ENCODE measurements at places on chromosomes 3 and 15. TPM values are rescaled to one million over a fixed set of nuclear protein-coding genes. Genes with fewer than 3 reads are reported as not detected.
A peak's percentile ranks its signal among the peaks of the same experiment; 100 is the strongest.

DNA sequence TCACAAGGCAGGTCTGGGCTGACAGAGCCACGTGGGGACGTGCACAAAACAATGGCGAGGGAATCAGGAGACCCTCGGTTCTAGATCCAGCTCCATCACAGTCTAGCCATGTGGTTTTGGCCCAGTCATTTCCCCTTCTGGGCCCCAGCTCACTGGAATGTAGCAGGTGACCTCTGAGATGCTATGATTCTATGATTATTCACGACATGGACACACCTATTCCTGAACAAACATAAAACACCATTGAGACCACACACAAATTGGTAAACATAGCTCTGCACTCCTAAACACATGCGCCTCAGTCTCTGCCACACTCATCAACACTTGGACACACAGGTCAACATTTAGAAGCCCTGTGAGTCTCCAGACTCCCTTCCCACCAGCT, 9.0 kb downstream of the IGDCC4 start:
- no peak for DNase-seq
- no peak overlapping the region for H3K4me3 ChIP-seq
- H3K4me1 ChIP-seq: peaks cover 12% of the 10 kb centered on the region
- H3K27ac ChIP-seq: no peak overlapping the region

GRCh38 chr3:13578251-13578650, 29.3 kb downstream of the FBLN2 start:
- no peak overlapping the region for H3K27ac ChIP-seq
- no peaks in the 10 kb centered on the region for H3K27me3 ChIP-seq
- peaks cover 62% of the 10 kb centered on the region for H3K4me1 ChIP-seq
- H3K4me3 ChIP-seq: no peak overlapping the region
- H3K36me3 ChIP-seq: no peaks in the 10 kb centered on the region
- no peak for DNase-seq

AAGAB gene
- 41.0 TPM for total RNA-seq

PLA2G4E gene
- total RNA-seq: 8.8 TPM

DNA sequence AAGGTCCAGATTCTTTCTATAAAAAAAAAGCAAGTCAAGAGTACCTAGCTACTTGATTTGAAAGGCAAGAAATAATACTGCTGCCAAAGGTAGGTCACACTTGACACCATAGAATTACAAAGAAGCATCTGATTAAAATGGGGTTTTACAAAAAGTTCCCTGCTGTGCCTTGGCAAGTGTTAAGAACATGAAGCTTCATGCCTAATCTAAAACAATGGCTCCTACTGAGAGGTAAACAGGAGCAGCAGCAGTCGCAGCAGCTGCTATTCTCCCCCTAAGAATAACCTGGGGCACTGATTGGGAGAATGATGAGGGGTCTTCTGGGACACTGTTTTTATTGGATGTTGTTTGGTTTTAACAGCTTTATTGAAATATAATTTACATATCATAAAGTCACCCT, 14.1 kb downstream of the UBP1 start:
- H3K4me3 ChIP-seq: no peak overlapping the region
- no peak overlapping the region for H3K27ac ChIP-seq
- no peaks in the 10 kb centered on the region for H3K27me3 ChIP-seq
- DNase-seq: no peak
- H3K36me3 ChIP-seq: no peaks in the 10 kb centered on the region

DNA sequence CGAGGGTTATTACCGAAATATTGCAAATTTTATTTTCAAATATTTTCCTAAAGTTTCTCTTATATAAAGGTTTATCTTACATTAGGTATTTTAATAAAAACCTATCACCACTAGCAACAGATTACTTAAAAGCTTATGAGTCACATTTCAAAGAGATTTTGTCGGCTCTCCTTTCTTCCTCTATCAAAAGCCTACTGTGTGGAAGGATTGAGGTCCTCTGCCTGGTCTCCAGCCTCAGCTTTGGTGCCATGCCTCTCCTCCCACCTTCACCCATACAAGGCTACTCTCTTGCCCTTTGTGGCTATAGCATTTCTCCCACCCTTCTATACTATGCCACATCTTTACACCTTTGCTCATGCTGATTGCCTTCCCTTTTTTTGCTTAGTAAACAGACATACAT, 199.3 kb downstream of the TNIK start:
- DNase-seq: no peak
- H3K36me3 ChIP-seq: no peaks in the 10 kb centered on the region
- no peak overlapping the region for H3K27ac ChIP-seq
- H3K4me3 ChIP-seq: no peak overlapping the region
- H3K27me3 ChIP-seq: no peaks in the 10 kb centered on the region

- no peaks in the 10 kb centered on the region for H3K36me3 ChIP-seq
- DNase-seq: no peak
- H3K27me3 ChIP-seq: no peaks in the 10 kb centered on the region
- no peak overlapping the region for H3K4me3 ChIP-seq
- H3K27ac ChIP-seq: no peak overlapping the region
- peaks cover 5% of the 10 kb centered on the region for H3K4me1 ChIP-seq
Measured at GRCh38 chr15:96092186-96092585, 238.3 kb upstream of the NR2F2 start.

DNA sequence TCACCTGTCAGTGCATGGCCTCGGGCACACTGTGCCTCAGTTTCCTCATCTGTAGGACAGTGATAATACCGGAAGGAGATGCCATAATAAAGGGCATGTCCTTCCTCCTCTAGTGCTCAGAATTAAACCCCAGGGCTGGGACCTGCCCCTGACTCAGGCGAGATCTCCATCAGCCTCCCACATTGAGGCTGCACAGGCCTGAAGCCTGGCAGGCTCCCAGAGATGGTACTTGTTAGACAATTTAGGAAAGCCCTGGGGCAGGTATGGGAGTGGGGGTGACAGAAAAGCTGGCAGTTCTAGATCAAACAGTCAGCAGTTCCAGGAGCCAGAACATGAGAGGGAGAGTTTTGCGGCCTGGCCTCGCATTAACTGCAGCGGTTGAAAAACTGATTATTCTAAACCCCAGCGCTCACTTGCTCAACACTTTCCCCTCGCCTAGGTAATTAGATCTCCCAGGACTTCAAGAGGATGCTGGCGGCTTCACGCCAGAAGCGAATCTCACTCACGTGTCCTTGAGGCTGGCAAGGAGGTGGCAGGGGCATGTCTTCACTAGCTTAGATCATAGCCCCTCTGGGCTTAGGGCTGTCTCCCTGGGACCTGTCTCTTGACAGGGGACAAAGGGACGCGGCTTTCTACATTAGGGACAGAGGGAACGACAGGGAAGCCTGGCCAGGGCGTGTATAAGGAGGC, 73.1 kb downstream of the ATP2B2 start:
- no peak for DNase-seq
- no peak overlapping the region for H3K4me3 ChIP-seq
- H3K27ac ChIP-seq: no peak overlapping the region

DNA sequence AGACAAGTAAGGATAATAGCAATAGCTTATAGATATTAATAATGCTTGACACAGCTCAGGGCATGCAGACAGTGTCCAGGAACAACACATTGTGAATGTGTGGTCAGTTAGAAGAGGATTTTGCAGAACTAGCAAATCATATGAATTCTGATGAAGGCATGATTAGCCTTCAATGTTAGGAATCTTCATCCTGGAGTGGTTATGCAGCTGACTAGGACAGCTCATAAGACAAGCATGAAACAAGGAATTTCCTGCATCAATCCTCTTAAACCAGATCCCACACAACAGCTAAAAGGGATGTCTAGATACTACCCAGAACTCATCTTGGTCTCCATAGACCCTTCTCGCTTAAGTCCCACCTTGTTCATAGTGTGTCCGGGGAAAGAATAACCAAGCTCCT, 499.0 kb upstream of the ATP11B start:
- no peaks in the 10 kb centered on the region for H3K4me1 ChIP-seq
- H3K4me3 ChIP-seq: no peak overlapping the region
- H3K27me3 ChIP-seq: no peaks in the 10 kb centered on the region
- H3K27ac ChIP-seq: no peak overlapping the region

- DNase-seq: peak; percentile 52
- H3K27me3 ChIP-seq: no peaks in the 10 kb centered on the region
- peaks cover 21% of the 10 kb centered on the region for H3K4me1 ChIP-seq
- H3K36me3 ChIP-seq: peaks cover 53% of the 10 kb centered on the region
- H3K27ac ChIP-seq: no peak overlapping the region
- no peak overlapping the region for H3K4me3 ChIP-seq
Measured at GRCh38 chr15:74025436-74025835, 30.9 kb downstream of the PML start.

- H3K4me1 ChIP-seq: no peaks in the 10 kb centered on the region
- no peak within 1 kb of the TSS for H3K27ac ChIP-seq
- no peaks in the 10 kb centered on the region for H3K36me3 ChIP-seq
Measured at GRCh38 chr15:58138106-58138505, at the start of gene AQP9. Gene AQP9 (plus strand): TSS chr15:58138381. CDS start chr15:58138566, 185 bp downstream.

DNA sequence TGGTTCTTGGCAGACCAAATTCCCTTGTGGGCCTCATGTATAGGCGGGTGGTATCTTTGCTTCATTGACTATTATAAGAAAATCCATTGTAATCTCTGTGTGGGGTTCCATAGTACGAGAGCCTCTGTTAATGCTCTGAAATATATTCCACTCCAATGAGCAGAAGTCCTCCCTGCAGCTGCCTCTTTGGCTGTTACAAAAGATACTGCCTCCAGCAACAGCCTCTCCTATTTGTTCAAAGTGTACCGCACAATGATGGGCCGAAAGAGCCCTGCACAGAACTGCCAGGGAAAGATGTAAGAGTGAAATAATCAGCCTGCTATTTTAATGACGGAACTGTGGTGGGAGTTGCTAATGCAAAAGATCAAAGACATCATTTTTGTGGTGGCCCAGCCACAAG, 48.9 kb downstream of the GRK7 start:
- no peak for DNase-seq
- no peaks in the 10 kb centered on the region for H3K27me3 ChIP-seq
- H3K36me3 ChIP-seq: no peaks in the 10 kb centered on the region
- no peak overlapping the region for H3K27ac ChIP-seq

Data from vagina (tissue), 2 donors.